ENCODE measurements at places on chromosomes 4 and X.

DNA sequence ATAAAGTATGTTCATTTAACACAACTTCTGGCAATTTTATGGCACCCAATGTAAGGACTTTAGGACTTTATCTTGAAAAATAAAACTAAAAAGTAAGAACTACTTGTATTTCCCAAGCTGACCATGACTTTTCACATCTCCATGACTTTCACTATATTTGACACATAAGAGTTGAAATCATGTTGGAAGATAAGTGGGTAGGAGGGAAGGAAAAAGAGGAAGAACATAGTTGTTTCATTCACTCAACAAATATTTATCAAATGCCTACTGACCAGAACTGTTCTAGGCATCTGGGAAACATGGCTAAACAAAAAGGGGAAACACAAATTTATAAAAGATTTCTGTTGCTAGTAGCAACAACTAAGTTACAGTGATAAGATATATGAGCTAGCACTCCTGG is 16.0 kb downstream of the SCLT1 start:
- no peak for DNase-seq

GRCh38 chr4:177191991-177192390 is 117.7 kb upstream of the NEIL3 start:
- no peak for DNase-seq

- no peak for DNase-seq
Observed at GRCh38 chrX:15525664-15526416, 25.2 kb downstream of the BMX start.

DNA sequence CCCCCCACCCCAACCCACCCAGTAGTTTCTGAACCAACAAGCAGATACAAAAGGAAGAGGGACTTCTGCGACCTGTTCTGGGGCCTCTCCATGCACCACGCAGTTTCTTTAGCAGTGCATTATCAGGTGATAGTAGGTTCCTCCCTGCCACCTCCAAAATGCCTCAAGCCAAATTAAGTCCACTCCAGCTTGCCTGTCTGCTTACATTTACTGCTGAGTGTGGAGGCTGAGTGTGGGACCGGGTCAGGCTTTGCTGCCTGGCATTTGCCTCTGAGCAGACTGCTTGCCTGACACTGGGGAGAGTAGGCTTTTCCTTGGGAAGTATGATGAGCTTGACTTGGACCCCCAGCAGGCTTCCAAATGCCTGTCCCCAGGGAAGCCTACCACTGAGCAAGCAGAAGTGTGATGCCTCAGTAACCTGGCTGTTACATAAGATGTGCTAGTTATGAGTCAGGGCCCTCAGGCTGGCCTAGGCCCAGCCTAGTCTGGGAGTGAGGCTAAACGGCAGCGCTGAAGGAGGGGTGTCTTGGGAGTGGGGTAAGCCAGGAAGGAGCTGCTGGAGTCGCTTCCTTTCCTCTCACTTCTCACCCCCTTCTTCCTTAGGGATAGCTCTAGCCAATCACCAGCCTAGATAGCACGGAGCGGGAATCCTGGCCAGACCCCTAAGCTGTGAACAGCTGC is 9.0 kb downstream of the TSC22D3 start:
- DNase-seq = no peak

GRCh38 chr4:88745581-88746163 is 48.0 kb upstream of the NAP1L5 start:
- no peak for DNase-seq

DNA sequence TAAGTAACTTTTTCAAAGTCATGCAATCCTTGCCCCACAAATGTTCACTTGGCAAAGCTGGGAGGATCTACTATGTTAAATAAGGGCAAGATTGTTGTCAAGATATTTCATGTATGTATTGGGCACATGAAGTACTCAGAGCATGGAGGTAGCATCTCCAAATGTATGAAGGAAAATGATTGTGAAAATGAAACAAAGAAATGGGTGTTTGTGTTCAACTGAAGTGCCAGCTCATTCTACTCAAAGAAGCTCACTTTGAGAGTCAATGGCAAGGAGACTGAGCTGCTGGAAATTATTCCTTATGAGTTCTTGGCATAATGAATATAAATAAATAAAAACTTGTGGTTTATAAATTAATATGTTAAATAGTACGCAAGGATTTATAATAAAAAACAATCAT is 124.5 kb upstream of the ARSJ start:
- no peak for DNase-seq

DNA sequence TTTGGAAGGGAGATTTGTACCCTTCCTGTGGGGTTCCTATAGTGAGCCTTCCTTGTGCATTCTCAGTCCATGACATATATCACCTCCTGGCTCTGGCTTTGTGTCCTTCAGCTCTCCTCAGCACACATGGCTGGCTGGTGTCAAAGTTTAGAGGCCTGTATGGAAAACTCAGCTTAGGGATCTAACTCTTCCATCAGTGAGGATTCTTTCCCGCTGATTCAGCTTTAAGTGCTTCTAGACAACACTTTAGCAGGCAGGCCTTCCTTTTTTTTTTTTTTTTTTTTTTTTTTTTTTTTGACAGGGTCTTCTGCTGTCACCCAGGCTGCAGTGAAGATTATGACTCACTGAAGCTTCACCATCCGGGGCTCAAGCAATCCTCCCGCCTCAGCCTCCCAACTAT is 84.2 kb downstream of the NPNT start:
- no peak for DNase-seq

DNA sequence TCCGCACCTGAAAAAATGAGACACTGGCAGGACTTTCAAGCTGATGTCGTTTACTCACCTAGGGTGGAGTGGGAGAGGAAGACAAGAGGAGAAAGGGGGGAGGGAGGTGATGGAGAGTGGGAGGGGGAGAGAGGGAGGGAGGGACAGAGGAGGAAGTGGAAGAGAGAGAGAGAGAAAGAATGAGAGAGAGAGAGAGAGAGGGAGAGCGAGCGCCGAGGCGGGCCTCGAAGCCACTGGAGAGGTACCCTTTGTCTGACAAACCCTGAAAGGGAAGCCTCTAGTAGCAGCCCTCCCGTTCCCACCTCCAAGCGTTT is 296 bp upstream of the ADGRL3 start:
- no peak for DNase-seq

DNA sequence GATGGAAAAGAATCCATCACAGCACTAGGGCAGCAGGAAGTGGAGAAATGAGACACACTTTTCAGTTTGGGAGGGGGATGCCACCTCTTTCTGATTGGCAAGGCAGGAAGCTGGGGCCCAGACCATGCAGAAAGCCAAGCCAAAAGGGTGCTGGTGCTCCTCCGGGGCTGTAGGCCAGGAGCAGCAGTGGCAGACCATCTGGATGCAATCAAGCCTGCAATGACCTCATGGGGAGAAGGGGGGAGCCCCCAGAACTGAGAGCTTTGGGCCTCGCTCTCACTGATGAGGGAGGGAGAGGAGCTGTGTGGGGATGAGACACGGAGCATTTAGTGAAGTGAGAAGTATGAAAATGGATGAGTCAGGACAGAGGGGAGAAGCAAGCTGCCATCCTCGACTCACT is 141.3 kb upstream of the NALF2 start:
- no peak for DNase-seq

DNA sequence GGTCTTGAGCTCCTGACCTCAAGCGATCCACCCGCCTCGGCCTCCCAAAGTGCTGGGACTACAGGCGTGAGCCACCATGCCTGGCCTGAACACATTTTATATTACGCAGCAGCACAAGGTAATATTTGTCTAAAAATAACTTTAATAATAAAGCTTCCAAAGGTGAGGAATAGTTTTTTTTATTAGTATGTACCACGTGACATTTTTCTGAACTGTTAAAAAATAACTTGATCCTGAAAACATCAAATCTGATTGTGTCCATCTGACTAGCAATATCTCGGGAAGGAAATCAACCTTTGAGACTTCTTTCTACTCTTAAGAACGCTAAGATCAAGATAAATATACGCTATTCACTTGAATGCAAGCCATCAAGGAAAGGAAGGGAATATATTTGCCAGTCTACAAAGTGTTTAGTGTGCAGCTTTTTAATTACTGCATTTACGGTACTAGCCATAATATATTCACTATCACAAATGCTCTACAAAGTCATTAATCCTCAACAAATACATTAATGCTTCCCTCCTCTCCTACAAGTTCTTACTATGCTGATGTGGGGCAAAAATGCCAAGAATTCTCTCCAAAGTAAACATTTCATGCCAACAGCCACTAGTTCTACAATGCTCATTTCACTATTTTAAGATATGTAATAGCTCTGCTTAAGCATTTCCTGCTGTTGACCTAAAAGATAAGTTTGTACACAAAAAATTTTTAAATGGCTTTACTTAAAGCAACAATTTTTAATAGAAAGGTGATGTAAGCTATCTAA is 143.6 kb downstream of the APBB2 start:
- no peak for DNase-seq

GRCh38 chr4:887034-887763 is 44.9 kb downstream of the GAK start:
- no peak for DNase-seq

GRCh38 chrX:9312922-9313867 is 151.7 kb upstream of the TBL1X start:
- DNase-seq = peak; percentile 41

GRCh38 chrX:19697416-19697815 is 182.1 kb upstream of the MAP3K15 start:
- DNase-seq = no peak

GRCh38 chr4:184475096-184475461 is 729 bp upstream of the IRF2 start:
- no peak for DNase-seq

GRCh38 chr4:149426461-149426860 is 389.2 kb downstream of the IQCM start:
- DNase-seq = no peak

- DNase-seq = no peak
Observed at GRCh38 chr4:11050766-11051165, 366.2 kb upstream of the CLNK start.

GRCh38 chr4:23097251-23097650 is 404.5 kb downstream of the GBA3 start:
- no peak for DNase-seq

DNA sequence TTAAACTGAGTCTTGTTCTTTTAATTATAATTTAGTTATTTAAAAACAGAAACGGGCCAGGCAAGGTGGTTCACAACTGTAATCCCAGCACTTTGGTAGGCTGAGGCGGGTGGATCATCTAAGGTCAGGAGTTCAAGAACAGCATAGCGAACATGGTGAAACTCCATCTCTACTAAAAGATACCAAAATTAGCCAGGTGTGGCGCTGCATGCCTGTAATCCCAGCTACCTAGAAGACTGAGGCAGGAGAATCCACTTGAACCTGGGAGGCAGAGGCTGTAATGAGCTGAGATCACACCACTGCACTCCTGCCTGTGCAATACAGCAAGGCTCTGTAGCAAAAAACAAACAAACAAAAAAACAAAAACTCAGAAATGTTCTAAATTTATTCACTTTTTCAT is 852.9 kb downstream of the TECRL start:
- no peak for DNase-seq

GRCh38 chr4:93855926-93856325 is 27.4 kb downstream of the ATOH1 start:
- no peak for DNase-seq

Data from activated CD8-positive, alpha-beta memory T cell treated with anti-CD3 and anti-CD28 coated beads for 1 hour (primary cell).